Fibroblast of skin of right biceps (primary cell): ENCODE measurements at places on chromosomes 12 and 14.

DNA sequence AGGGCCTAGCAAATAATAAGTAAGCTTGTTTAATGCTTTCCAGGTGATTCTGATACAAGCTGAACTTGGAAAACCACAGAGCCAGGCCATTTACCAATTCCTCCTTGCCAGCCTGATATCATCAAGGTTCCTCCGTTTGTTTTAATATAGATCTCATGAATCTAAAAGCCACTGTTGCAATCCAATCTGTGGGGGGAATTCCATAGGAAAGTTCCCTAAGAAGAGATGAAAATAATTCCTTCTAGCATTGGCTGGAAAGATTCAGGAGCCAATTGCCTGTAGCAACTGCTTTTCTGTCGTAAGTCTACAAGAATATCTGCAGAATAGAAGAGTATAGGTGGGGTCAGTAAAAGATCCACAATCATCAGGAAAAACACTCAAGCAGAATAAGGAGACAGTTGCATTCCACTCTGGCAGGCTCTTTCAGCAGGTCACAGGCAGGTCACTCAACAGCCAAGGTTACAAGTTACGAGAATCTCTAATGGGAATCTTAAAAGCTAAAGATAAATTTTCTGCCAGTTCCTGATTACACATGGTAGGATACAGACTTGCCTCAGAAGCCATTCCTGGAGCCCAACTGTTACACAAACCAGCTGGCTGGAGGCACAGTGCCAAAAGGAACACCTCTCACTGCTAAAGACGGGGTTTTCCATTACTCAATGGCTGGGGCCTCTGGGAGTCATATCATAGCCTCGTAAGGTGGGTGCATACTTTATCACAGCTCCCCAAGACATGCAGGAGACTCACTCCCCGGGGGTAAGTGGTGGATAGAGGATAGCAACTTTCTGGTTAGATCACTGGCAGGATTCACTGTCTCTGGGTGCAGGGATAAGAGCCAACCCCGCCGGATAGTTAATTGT lies 43.6 kb downstream of the FGD6 start:
- peak; percentile 82 for DNase-seq

GRCh38 chr12:8081251-8081920 lies 688 bp upstream of the NECAP1 start:
- DNase-seq: no peak

DNA sequence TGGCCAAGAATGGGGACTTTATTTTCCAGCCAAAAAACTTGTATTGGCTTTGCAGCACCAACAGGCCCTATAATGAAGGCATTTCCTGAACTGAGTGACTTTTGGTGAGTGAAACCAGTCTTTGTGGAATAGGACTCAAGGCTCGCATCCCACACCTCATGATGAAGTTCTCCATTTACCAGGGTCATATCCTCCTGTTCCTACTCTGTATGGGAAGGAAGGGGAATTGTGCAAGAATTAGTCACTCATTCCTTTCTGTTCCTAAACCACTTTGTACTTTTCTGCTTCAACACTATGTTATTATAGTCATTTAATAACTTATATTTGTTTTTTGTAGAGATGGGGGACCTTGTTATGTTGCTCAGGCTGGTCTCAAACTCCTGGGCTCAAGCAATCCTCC lies 2.3 kb upstream of the SPATS2 start:
- peak; percentile 77 for DNase-seq

DNA sequence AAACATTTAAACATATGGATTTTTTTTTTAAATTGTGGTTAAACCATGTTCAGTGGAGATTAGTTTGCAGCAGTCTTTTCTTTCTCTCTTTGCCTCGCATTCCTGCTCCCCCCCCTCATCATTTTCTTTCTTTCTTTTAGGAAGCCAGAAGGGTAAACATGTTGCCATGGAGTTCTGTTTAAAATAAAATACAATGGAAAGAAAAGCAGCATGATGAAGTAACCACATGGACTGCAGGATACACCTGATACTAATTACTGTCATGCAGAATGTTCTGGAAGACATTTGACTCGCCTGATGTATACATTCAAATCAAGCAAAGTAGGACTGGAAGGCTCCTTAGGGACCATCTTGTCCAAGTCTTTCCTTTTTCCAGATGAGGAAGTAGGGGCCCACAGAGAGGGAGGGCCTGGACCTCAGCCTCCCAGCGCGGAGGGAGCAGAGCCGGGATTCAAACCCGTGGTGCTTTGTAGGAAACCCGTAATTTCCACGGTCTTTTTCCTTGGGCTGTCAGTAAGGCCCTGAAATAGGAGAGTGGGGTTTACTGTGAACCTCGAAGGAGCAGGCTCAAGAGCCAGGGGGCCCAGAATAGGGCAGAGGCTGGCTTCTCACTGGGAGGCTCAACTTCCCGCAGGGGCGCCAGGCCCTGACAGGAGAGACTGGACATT lies 2.4 kb upstream of the MEG3 start:
- peak; percentile 40 for DNase-seq
